ENCODE measurements at places on chromosomes 3 and 15.

- no peak for DNase-seq
Observed at GRCh38 chr3:112782491-112782890, 64.2 kb downstream of the CD200R1L start.

DNA sequence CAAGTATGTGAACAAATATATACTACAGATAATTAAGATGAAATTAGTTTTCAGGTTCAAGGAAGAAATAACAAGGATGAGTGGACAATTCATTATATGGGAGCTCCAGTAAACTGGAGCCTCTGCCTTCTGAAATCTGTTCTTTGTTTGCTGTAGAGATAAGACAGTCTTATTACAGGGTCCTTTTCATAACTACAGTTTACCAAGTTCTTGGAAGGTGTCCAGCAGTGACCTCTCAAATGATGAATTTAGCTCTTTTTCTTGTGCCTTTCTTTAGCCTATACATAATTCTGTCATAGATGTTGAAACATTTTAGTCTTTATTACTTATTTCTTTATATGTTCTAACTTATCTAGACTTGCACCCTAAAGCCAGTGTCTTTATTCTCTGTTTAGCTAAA, 89.7 kb upstream of the GBE1 start:
- no peak for DNase-seq

GRCh38 chr15:77525400-77525811, 104.7 kb downstream of the HMG20A start:
- DNase-seq, result no peak

GRCh38 chr3:183265157-183265642, 12.1 kb downstream of the B3GNT5 start:
- DNase-seq, result no peak

GRCh38 chr15:57994221-57995049, 71.1 kb downstream of the ALDH1A2 start:
- DNase-seq, result no peak

DNA sequence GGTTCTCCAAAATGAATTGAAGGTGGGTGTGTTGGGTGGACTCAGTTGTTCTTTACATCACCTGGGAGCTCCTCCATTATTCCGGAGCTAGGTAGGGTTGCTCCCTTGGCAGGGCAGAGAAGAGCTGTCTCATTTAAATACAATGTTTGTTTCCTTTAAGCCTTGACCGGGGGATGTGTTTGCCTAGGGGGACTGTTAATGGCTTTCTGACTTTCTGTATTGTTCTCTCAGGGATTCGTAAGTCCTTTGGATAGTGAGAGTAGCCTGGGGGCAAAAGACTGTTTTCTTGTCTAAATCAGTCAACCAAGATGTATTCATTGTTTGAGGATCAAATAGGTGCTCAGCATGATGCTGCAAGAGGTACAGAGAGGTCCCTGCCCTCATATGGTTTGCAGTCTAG, 71.1 kb downstream of the CDAN1 start:
- no peak for DNase-seq

DNA sequence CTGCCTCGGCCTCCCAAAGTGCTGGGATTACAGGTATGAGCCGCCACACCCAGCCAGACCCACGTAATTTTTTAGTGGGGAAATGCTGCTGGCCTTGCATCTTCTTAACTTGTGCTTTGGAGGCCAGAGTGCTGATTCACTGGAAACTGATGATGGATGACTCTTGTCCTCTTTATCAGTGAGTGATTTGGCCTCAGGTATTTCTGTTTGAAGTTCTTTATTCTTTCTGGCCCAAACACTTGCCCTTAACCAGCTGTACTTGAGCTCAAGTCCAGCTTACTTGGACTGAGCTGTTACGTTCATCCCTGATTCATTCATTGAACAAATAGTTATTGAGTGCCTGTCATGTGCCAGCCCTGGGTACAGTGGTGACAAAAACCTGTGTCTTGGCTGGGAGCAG, 4.2 kb downstream of the PTPN23 start:
- no peak for DNase-seq

GRCh38 chr3:182485301-182485700, 308.0 kb upstream of the ATP11B start:
- DNase-seq, result no peak

GRCh38 chr3:4687167-4687566, 194.0 kb downstream of the ITPR1 start:
- no peak for DNase-seq

DNA sequence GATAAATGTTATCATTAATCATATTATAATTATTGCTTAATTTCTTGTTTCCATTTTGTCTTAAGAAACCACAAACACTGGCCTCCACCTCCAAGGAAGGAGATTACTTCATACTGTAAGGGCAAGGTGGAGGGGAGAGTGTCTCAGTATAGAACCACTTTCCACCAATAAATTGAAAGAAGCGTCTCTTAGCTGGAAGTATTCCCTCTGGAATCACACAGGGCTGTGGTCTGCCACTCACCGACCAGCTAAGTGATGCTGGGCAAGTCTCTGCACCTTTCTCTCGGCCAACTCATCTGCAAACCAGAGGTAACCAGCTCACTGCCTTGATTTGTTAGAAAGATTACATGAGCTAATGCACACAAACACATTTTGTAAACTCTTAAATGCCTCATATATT, 63.1 kb downstream of the EIF4E3 start:
- no peak for DNase-seq

- no peak for DNase-seq
Observed at GRCh38 chr15:32872621-32873283, 154.9 kb downstream of the GREM1 start.

- no peak for DNase-seq
Observed at GRCh38 chr15:74795966-74796625, 14.2 kb downstream of the CSK start.

GRCh38 chr15:34011481-34011880, 27.5 kb downstream of the AVEN start:
- no peak for DNase-seq

- no peak for DNase-seq
Observed at GRCh38 chr15:35054380-35054779, 30.7 kb downstream of the NANOGP8 start.

- no peak for DNase-seq
Observed at GRCh38 chr3:124256599-124256998, 264.7 kb upstream of the ROPN1 start.

DNA sequence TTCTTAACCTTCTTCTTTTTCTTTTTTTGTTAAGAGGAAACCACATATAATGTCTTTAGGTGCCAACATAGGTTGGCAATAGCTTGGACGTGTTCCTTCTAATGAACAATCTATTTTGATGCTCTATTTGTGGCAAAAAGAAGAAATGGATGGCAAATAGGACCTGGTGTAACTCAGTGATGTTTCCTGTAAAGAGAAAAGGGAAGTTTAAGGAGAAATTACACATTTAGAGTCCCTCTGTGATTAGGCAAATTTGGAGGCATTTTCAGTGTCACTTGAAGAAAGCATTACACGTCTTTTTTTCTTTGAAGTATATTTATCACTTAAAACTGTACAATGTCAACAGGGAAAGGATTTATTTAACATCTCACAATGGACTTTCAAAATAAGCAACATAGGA, 327.1 kb downstream of the ZIC1 start:
- DNase-seq, result no peak

GRCh38 chr3:47661121-47661752, 82.6 kb upstream of the CSPG5 start:
- DNase-seq, result no peak

- no peak for DNase-seq
Observed at GRCh38 chr3:180680097-180680430, 775 bp upstream of the CCDC39 start.

GRCh38 chr3:73622091-73622805, 2.5 kb downstream of the PDZRN3 start:
- DNase-seq, result no peak
